ENCODE measurements at places on chromosomes 5 and 9.
A peak's percentile ranks its signal among the peaks of the same experiment; 100 is the strongest.

- DNase-seq: no peak
Measured at GRCh38 chr5:100800562-100800961, 102.5 kb downstream of the ST8SIA4 start.

DNA sequence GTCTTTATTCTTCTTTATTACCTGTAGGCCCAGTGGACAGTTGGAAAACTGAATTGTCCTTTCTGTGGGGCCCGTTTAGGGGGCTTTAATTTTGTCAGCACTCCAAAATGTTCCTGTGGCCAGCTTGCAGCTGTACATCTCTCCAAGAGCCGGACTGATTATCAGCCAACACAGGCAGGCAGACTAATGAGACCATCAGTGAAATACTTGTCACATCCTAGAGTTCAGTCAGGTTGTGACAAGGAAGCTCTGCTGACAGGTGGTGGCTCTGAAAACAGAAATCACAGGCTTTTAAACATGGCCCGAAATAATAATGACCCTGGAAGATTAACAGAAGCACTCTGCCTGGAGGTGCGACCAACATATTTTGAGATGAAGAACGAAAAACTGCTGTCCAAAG is 47.9 kb downstream of the RNF180 start:
- DNase-seq: peak; percentile 11

- DNase-seq: no peak
Measured at GRCh38 chr9:121509180-121509579, 9.5 kb upstream of the GGTA1 start.

- DNase-seq: no peak
Measured at GRCh38 chr9:13857521-13857920, 456.4 kb downstream of the NFIB start.

DNA sequence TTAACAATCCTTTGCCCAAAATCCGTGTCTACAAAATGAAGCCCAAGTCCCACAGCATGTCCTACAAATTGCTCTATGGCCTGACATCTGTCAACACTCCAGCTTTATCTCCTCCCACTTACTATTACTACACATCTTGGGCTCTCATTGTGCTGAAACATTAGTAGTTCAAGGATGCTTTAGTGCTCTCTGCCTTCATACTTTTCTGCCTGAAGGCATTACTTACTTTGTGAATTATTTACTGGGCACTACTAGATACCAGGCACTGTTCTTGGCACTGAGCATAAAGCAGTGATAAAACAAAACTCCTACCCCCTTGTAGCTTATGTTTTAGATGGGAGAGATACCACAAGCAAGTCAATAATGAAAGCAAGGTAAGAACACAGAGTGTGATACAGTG is 113.4 kb downstream of the TTLL11 start:
- DNase-seq: no peak

- DNase-seq: peak; percentile 35
Measured at GRCh38 chr9:85142968-85143367, 473.4 kb downstream of the NTRK2 start.

DNA sequence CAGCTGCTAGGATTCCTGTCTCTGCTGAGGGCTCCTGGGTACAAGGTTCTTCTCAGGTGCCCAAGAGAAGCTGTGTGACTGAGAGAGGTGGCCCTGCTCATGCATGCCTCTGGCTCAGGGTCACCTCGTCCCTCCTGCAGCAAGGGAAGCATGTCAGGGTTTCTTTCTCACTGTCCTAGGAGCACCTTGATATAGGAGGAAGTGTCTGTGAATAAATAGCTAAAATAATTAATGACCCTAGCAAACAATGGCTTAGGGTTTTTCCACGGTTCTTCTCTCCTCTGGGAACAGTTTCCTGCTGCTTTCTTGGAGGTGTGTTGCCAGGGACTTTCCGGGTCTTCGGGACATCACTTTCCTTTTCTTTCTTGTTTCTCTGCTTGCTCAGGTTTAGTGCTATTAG is 87.2 kb downstream of the ARHGAP26 start:
- no peak for DNase-seq

DNA sequence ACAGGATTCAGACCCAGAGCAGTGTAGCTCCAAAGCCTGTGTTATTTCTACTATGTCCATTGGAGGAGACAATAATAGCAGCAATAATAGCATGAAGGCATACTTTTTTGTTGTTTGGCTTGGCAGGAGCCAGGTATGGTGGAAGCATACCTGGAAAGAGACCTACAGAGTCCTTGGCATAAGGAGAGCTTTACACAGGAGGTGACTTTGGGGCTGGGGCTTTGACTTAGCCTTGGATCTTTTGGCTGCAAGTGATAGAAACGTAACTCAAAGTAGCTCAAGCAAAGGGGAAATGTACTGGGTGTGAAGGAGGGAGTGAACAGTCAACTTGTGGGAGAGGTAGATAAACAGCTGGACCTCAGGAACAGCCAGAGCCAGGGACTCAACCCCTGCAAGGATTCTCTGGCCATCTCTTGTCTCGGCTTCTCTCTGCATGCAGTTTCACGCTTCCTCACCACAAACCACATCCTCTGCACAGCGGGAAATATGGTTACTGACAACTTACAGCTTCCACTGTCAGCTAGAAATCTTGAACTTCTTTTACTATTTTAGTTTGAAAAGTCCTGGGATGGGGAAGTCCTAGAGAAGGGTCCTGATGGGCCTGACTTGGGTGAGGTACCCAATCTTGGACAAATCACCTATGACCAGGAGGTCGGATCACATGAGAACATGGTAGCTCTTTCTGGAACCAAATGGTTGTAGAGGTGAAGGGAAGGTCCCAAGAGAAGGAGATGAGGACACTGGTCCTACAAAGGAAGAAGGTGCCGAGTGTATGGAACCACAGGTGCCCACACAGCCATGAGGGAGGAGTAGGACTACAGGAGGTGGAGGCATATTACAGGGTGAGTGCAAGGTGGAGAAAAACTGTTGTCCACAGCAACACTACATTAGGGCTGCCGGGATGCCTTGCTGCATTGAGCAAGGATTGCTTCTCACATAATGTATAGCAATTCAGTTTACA is 47.0 kb upstream of the TGFBR1 start:
- DNase-seq: no peak
